ENCODE measurements at places on chromosomes 1 and 21. TPM values are rescaled to one million over a fixed set of nuclear protein-coding genes. Genes with fewer than 3 reads are reported as not detected.

- no peak for DNase-seq
These were observed 14.8 kb upstream of the ZDHHC18 start for GRCh38 chr1:26811708-26812107.

- no peak for DNase-seq
These were observed 1.5 kb upstream of the PLA2G2D start for GRCh38 chr1:20120796-20121195.

Gene APOBEC4
- total RNA-seq: not detected

GRCh38 chr1:67601955-67602354, 83.0 kb upstream of the GADD45A start:
- DNase-seq: no peak
